ENCODE measurements at places on chromosomes 6 and 20.

DNA sequence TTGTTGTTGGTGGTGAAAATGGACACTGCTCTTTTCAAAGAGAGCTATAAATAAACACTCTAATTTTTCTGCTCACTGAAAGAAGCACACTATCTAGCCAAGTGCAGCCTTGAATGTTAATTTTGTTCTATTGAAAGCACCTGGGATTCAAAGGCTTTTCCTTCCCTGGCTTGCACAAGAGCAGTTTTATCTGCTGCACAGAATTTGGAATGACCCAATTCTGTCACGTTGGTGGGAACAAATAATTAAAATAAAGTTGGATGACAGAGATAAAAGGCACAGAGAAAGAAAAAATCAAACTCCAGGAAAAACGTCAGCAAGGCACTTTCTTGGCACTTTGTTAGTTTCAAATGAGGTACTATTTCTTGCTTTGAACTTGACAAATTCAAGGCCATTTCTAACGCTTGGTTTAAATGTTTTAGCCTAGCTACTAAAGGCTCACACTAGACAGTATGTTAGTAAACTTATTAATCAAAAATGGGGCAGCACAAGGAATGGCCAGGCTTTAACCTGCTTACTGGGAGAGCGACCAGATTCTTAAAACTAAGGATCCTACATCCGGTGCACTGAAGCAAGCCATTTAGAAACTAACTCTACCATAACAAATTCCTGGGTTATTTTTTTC is 145.5 kb upstream of the ARG1 start:
- H3K27ac ChIP-seq = no peak overlapping the region
- no peak overlapping the region for H3K4me3 ChIP-seq
- no peak for DNase-seq
- H3K36me3 ChIP-seq = no peaks in the 10 kb centered on the region
- no peaks in the 10 kb centered on the region for H3K27me3 ChIP-seq
- peaks cover 6% of the 10 kb centered on the region for H3K4me1 ChIP-seq

GRCh38 chr20:55099251-55099650 is 623.9 kb downstream of the DOK5 start:
- no peak overlapping the region for H3K27ac ChIP-seq
- no peaks in the 10 kb centered on the region for H3K36me3 ChIP-seq
- H3K4me1 ChIP-seq = no peaks in the 10 kb centered on the region
- H3K4me3 ChIP-seq = no peak overlapping the region
- no peak for DNase-seq

DNA sequence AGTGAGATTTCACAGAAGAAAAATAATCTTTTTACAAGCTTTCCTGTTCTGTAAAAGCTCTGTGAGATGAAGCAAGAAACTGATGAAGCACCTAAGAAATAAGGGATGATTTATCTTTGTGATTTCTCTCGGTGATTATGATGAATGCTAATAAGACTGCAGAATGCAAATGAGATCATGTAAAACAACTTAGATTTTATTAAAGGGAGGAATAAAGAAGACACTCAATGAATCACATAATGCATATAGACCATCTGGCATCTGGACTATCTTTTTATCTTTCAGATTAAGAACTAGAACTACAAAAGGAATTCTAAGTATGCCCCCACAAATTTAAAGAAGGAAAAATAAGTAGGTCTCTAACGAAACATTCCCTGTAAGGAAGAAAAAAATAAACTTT is 361.5 kb upstream of the OPRM1 start:
- H3K4me3 ChIP-seq = no peak overlapping the region
- H3K27ac ChIP-seq = no peak overlapping the region
- H3K27me3 ChIP-seq = no peaks in the 10 kb centered on the region
- no peaks in the 10 kb centered on the region for H3K4me1 ChIP-seq
- no peaks in the 10 kb centered on the region for H3K36me3 ChIP-seq
- no peak for DNase-seq

DNA sequence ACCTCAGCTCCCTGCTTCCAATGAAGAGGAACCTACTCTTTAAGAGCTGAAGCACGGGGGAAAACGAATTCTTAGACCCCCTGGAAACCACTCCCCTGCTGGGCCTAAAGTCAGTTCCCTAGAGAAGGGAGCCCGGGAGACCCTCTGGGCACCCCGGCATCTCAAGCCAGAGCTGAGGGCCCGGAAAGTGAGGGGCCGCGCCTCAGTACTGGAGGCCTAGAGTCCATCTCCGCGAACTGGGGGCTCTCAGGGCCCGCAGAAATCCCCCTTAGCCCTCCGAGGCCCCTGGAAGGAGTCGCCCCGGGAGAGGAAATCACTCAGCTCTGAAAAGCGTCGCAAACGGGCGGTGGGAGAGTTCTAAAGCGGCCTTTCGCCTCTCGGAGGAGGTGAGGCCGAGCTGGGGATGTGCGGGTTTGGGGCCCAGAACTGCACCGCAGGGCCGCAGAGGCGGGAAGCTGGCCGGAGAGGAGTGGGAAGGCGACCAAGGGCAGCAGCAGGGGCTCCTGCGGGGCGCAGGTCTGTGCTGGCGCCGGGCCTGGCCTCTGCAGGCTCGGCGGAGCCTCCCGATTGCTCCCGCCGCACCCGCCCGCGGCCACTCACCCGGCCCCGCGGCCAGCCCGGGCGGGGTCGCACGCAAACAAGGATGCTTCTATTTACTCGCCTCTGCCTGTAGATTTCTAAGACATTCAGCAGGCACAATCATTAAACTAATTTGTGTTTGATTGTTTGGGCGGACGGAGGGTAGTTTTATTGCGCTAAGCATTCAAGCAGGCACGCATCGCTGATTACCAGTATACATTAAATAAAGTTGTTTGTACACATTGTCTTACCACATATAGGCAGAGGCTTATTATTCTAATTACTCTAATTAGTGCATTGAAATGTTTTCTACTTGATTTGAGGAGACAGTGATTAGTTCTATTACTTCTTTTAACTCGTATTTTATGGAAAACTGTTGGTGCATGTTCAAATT is 9.2 kb downstream of the POU3F2 start:
- H3K27me3 ChIP-seq = peaks cover 100% of the 10 kb centered on the region
- no peaks in the 10 kb centered on the region for H3K36me3 ChIP-seq
- no peak overlapping the region for H3K4me3 ChIP-seq
- no peak overlapping the region for H3K27ac ChIP-seq
- peaks cover 19% of the 10 kb centered on the region for H3K4me1 ChIP-seq
- no peak for DNase-seq

DNA sequence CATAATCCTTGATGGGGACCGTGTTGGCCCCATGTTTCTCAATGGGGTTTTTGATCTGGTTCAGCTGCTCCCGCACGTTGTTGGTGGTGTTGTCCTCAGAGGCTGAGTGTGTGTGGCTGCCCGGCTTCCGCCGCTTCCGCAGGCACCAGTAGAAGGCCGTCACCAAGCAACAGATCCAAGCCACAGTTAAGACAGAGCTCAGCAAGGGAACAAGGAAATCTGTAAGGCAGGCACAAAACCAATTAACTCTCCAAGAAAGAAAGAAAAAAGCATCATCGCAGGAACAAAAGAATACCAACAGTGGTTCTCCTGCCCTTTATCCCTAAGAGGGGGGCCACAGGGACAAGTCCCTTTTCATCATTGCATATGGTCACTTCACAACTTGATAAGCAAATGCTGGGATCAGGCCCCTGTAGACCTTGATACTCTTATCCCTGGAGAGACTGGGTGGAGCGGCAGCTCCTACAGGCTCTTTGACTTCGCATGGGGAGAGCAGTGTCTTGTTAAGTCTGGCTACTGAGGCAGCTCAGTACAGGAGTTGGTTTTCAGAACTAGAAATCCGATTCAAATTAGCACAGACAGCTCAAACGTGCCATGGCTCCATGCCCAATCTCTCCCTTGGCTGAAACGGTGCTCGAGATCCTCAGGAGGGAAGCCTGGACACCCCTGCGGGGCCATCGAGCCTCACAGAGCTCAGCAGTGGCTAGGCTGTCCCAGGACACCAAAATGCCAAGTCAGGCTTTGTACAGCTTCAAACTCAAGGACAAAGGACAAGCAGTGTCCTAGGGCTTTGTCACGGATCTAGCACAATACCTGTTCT is 33.9 kb downstream of the JAG1 start:
- no peaks in the 10 kb centered on the region for H3K27me3 ChIP-seq
- H3K27ac ChIP-seq = peak overlapping the region; percentile 52
- H3K36me3 ChIP-seq = peaks cover 24% of the 10 kb centered on the region
- peaks cover 17% of the 10 kb centered on the region for H3K4me1 ChIP-seq

DNA sequence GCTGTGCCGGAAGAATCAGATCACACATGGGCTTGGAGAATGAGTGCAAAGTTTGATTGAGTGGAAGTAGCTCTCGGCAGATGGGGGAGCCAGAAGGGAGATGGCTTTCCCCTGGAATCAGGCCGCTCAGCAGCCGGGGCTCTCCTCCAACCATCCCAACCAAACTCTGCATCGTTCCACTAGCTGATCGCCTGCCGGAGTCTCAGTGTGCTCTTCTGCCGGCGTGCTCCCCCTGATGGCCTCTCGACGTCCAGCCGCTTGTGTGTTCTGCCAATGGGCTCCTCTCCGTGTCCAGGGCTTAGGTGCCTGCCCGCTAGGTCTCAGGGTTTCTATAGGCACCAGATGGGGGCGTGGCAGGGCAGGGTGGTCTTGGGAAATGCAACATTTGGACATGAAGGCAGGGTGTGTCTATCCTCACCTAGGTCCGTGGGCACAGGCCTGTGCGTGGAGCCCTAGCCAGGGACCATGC is 4.9 kb upstream of the BIRC7 start:
- DNase-seq = peak; percentile 24
- no peaks in the 10 kb centered on the region for H3K36me3 ChIP-seq
- H3K4me1 ChIP-seq = no peaks in the 10 kb centered on the region

GRCh38 chr6:36384095-36384494 is 3.4 kb downstream of the ETV7 start:
- H3K36me3 ChIP-seq = no peaks in the 10 kb centered on the region
- H3K27ac ChIP-seq = no peak overlapping the region
- DNase-seq = no peak
- peaks cover 25% of the 10 kb centered on the region for H3K4me1 ChIP-seq
- H3K4me3 ChIP-seq = no peak overlapping the region

GRCh38 chr6:122871079-122871478 is 82.0 kb downstream of the SMPDL3A start:
- no peak overlapping the region for H3K27ac ChIP-seq
- DNase-seq = no peak
- no peak overlapping the region for H3K4me3 ChIP-seq
- H3K36me3 ChIP-seq = no peaks in the 10 kb centered on the region
- H3K4me1 ChIP-seq = no peaks in the 10 kb centered on the region
- no peaks in the 10 kb centered on the region for H3K27me3 ChIP-seq

DNA sequence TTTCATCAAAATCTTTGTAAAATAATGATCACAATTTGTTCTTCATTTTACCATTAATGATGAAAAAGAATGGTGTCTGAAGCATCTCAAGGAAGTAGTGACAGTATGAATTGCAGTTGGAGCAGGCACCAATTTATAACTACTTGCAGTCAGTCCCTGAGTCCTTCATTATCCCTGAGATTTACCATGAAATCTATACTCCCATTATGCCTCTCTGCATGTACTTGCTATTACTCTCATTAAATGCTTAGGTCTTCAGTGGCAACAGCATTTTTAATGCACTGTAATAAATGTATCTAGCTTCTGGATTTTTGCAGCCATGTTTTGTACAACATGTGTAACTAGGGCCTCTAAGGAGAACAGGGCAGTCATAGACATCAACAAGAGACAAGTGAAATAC is 708.8 kb downstream of the EYS start:
- no peak overlapping the region for H3K27ac ChIP-seq
- no peaks in the 10 kb centered on the region for H3K27me3 ChIP-seq
- H3K36me3 ChIP-seq = no peaks in the 10 kb centered on the region
- no peak overlapping the region for H3K4me3 ChIP-seq
- no peak for DNase-seq
- H3K4me1 ChIP-seq = no peaks in the 10 kb centered on the region

DNA sequence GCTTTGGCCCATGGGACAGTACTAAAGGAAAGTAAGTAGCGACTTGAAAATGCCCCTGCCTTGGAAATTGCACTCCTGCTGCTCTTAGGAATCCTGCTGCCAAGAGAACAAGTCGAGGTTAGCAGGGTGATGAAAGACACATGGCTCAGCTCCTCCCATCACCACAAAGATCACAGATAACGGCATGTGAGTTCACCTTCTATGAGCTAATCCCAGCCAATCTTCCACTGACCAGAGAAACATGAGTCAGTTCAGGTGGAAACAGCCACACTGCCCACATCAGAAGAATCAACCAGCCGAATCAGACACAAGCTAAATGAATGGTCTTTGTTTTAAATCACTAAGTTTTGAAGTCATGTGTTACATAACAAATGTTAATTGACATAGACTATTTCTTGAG is 106.3 kb downstream of the PRKN start:
- no peaks in the 10 kb centered on the region for H3K27me3 ChIP-seq
- H3K36me3 ChIP-seq = no peaks in the 10 kb centered on the region
- no peak overlapping the region for H3K4me3 ChIP-seq
- H3K27ac ChIP-seq = no peak overlapping the region
- no peak for DNase-seq
- peaks cover 18% of the 10 kb centered on the region for H3K4me1 ChIP-seq

DNA sequence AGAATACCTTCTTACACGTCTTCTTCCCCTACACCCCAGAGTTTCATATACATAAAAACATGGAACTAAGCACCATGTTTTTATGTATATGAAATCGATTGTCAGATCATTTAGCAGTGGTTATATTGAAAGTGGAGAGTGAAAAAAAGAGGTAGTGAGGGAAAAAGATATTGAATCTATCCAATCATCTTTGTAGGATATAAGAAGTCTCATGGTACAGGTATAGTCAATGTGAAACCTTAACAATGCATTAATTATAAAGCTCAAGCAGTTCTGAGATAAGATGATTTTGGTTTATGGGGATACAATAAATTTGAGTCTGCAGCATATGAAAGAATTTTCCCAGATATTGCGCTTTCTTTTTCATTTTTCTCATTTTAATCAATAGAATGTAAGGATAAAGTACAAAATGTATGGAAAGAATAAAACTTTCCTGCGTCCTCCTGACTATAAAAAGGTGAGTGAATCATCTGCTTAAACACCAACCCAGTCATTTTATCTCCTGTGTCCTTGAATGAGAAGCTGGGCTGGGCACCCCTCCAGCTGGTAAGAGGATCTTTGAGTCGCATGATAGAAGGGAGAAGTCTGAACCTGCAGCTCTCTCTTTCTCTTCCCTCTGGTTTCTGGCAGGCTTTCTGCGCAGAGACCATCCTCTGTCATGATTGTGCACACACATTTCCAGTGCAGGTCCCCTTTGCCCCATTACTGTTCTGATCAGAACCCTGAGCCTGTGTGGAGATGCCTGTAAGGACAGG is 28.1 kb upstream of the AKIRIN2 start:
- H3K27ac ChIP-seq = peak overlapping the region; percentile 88
- no peak overlapping the region for H3K4me3 ChIP-seq
- peak; percentile 98 for DNase-seq

Data from gastrocnemius medialis (tissue), 4 donors.